AG04449 (cell line): ENCODE measurements at places on chromosomes 11 and 22.

DNA sequence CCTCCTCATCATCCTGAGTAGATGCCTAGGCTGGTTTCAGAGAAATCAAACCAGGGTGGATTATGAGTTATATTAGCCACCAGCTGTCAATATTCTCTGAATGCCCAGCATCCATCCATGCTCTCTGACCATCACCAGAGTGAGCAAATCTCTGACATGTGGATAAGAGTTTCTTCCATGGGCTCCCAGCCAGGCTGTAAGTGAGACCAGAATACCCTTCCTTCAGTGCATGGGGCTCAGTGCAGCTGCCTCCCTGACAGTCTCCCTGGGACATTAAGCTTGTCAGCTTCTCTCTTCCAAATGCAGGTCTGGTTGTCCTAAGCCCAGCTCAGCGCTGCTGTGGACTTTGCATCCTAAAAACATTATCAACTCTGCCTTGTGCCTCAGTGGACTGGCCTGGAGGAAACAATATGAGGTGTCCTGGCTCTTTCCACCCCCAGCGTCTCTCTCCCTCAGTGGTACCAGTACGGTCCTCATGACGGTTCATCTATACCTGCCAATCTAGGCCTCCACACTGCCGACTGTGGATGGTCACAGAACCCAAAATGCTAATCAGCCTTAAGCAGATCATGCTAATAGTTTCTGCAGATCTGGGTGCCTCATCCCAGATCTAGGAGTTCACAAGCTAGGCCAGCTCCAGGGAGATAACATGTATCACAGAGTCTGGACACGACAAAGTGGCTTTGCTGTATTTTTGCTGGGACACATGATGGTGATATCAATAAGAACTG lies 41.6 kb upstream of the PRAME start:
- no peak for DNase-seq

- DNase-seq = no peak
These were observed 8.3 kb downstream of the GAS2 start for GRCh38 chr11:22674470-22675439.

GRCh38 chr22:19295733-19296132 lies 4.2 kb upstream of the CLTCL1 start:
- no peak for DNase-seq

DNA sequence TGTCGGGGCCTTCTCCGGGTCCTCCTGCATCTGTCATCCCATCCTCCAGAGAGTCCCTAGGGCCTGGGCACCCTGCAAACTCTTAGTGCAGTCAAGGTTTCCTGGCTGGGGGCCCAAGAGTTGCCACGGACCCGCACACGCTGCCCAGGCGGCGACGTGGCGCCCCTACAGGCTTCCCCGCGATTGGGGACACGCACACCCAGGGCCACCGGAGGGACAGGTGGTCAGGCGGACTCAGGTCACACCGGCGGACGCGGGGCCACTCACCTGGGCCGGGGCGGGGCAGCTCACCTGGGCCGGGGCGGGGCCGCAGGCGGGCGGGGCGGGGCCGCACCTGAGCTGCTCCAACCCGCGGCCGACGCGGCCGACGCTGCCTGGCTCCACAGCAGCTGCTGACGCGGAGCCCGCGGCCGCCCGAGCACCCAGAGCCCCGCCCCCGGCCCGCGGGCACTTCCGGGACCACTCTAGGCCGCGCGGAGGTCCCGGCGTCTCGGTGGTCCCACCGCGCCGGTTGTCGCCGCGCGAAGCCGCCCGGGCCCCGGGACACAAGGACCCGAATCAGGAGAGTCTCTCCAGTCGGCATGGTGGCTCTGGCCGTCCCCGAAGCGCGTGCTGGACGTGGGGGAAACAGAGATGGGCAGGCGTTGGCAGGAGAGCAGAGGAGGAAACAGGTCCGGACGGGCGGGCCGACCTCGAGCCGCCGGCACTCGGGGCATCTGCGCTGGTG lies at the start of gene ZNF70:
Gene ZNF70, minus strand, starts transcription at position 399 of the 727 bp plus-strand sequence. CDS start 5,972 bp downstream, outside the sequence.
- no peak for DNase-seq

DNA sequence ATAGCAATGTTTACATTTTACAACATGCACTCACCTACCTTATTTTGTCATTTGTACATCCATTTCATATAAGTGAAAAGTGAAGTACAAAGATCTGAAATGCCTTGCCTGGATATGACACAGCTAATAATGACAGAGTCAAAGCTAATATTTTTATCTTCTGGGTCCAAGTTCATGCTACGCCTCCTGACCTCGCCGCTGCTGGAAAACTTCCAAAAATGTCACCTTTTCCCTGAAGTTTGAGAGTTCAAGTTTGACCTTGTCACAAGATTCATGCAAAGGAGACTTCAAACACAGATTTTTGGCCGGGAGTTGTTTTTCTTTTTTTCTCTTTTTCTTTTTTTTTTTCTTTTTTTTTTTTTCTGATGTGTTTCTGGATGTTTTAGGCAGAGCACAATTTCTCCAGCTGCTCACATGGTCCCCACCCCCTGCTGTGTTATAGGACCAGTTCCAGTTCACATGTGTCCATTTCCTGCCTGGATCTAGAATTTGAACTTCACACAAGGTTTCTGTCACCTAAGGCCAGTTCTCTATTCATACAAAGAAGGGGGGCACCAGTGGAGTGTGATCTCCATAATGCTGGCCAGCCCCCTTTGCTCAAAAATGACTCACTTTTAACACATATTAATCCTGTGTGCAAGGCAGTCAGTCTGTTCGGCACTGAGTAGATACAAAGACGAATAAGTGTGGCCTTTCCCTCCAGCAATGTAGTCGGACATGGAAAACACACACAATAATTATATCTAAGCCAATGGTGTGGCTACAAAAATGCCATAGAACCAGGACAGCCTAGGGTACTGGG lies 546.8 kb downstream of the BUD13 start:
- DNase-seq = no peak

- DNase-seq = no peak
These were observed 806.3 kb downstream of the BRD1 start for GRCh38 chr22:49021131-49021925.

GRCh38 chr22:42297778-42298177 lies 27.3 kb upstream of the TCF20 start:
- no peak for DNase-seq

- DNase-seq = no peak
These were observed 65.8 kb upstream of the WNT7B start for GRCh38 chr22:46042786-46043185.

- DNase-seq = no peak
These were observed 137.6 kb downstream of the SNX19 start for GRCh38 chr11:130778705-130779104.

- no peak for DNase-seq
These were observed 237.8 kb downstream of the TTC28 start for GRCh38 chr22:28441720-28442263.

GRCh38 chr11:122604621-122605020 lies 50.9 kb upstream of the UBASH3B start:
- DNase-seq = no peak

- DNase-seq = no peak
These were observed 30.4 kb downstream of the CYP2R1 start for GRCh38 chr11:14861680-14862079.

DNA sequence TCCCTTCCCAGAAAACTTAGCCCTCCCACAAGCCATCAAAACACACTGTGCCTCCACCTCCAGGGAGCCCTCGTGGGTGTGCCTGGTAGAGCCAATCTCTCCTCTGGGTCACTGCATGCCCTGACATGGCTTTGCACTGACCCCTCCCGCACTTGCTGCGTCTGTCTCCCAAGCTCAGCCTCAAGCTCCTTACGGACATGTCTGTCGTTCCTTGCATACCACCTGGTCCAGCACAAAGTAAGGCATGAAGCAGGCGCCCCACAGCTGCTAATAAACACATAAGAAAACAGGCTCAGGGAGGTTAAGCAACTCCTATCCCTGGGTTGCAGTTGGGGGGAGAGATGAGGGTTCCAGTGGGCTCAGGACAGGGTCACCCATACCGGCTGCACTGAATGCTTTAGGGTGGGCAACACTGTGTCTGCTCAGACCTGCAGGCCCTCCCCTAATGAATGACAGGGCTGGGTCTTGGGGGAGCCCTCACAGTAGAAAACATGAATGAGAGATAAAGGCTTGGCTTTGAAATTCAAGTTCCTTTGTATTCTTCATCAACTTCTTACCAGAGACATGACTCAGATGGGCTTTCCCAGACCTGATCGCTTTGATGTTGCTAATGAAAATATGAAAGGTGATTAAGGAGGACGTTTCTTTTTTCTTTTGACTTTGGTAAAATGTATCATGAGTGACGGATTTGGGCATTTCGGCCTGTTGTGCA lies 38.0 kb downstream of the PHF21B start:
- no peak for DNase-seq

DNA sequence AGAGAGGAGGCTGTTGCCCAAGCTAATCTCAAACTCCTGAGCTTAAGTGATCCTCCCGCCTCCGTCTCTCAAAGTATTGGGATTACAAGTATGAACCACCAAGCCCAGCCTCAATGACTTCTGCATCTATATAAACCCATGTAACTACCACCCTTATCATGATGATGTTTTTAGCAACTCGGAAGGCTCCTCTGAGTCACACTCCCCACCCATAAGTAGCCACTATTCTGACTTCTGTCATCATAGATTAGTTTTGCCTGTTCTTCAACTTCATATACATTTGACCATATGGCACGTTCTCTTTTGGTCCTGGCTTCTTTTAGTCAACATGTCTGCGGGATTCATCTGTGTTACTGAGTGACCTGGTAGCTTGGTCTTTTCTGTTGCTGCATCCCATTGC lies 6.4 kb upstream of the FOSL1 start:
- DNase-seq = no peak

DNA sequence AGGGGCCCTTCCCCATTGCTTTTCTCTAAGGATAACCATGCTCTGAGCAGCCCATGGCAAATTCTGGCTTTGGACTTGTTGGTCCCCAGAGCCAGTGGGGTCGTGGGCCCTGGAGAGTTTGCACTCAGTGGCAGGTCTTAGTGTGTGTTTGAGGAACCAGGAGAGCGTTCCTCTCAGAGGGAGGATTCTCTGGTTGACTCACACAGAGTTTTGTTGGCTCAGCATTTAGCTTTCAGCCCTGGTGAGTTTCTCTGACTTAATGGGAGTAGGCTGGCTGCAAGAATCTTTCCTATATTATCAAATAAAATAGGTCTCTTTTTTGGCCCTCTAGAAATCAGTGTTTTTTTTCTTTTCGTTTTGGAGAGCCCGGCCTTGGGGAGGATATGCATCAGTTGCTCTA lies 20.9 kb downstream of the ST14 start:
- DNase-seq = no peak

GRCh38 chr11:77188633-77189491 lies 60.8 kb downstream of the MYO7A start:
- DNase-seq = no peak
